Tibial artery (tissue), 4 donors: ENCODE measurements at places on chromosomes 1 and 21.
A peak's percentile ranks its signal among the peaks of the same experiment; 100 is the strongest.

DNA sequence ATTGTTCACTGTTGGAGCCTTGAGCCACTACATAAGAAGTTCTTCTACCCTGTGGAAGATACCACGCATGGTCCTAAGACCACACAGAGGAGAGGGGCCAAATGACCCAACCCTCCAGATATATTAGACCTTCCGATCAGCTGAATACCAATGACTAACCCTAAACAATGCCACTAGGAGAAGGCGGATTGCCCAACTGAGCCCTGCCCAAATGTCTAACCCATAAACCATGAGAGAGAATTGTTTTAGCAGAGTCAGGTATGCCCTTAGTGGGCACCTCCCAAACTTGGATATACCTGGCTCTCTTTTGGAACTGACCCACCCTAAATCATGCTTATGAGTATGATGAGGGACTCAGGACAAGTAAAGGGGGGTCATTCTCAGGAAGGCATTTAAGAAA, 12.3 kb downstream of the SMG5 start:
- no peak overlapping the region for H3K27ac ChIP-seq
- no peak overlapping the region for H3K4me3 ChIP-seq
- H3K4me1 ChIP-seq: no peaks in the 10 kb centered on the region
- H3K27me3 ChIP-seq: no peaks in the 10 kb centered on the region
- no peak for DNase-seq
- peaks cover 100% of the 10 kb centered on the region for H3K36me3 ChIP-seq

DNA sequence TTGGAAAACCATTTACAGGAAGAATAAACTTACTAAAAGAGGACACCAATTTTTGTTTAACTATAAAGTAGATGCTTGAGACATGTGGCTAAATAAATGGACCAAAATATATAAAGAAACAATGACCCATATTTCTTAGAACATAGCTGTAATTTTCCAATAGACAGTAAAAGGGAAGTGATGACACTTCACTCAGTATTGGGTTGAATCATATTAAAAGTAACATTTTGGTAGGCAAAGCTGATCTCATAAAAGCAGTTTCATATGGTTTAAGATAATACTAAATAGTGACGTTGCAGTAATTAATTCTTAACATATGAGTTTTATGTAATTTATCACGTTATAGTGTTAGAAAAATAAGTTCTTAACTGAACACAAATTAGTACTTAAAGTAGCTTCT, 308.9 kb upstream of the RUNX1 start:
- no peaks in the 10 kb centered on the region for H3K36me3 ChIP-seq
- H3K4me1 ChIP-seq: no peaks in the 10 kb centered on the region
- H3K4me3 ChIP-seq: no peak overlapping the region
- H3K27me3 ChIP-seq: no peaks in the 10 kb centered on the region
- H3K27ac ChIP-seq: no peak overlapping the region

- peaks cover 5% of the 10 kb centered on the region for H3K36me3 ChIP-seq
These were observed 14.0 kb downstream of the A3GALT2 start for GRCh38 chr1:33306653-33307493.

DNA sequence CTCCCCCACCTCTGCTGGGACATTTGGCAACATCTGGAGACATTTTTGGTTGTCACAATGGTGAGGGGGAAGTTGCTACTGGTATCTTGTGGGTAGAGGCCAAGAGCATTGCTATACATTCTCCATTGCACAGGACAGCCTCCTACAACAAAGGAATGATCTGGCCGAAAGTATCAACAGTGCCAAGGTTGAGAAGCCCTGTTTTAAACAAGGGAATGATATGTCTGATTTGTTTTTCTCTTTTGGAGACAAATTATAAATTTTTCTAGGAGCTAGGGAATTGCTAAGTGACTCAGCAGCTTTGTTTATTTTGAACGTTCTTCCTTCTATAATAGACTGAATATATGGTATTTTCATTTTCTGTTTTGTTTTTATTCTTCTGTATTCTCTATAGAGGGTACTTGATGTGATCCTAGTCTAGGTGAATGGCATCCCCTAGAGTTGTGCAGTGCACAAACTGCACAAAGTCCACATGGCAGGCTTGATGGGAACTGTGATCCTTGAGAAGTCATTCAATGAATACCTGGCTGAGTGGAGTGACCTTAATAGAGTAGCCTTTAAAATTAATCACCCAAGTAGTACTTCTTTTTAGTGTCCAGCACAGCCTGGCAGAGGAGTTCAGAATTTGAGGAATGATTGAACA, 288.6 kb upstream of the USP24 start:
- no peak for DNase-seq
- H3K36me3 ChIP-seq: no peaks in the 10 kb centered on the region
- H3K4me3 ChIP-seq: no peak overlapping the region
- no peaks in the 10 kb centered on the region for H3K4me1 ChIP-seq
- no peaks in the 10 kb centered on the region for H3K27me3 ChIP-seq
- no peak overlapping the region for H3K27ac ChIP-seq

GRCh38 chr1:228809621-228810394, 74.5 kb downstream of the RHOU start:
- H3K4me1 ChIP-seq: no peaks in the 10 kb centered on the region
- no peak overlapping the region for H3K4me3 ChIP-seq
- no peak overlapping the region for H3K27ac ChIP-seq
- DNase-seq: no peak
- H3K27me3 ChIP-seq: no peaks in the 10 kb centered on the region

DNA sequence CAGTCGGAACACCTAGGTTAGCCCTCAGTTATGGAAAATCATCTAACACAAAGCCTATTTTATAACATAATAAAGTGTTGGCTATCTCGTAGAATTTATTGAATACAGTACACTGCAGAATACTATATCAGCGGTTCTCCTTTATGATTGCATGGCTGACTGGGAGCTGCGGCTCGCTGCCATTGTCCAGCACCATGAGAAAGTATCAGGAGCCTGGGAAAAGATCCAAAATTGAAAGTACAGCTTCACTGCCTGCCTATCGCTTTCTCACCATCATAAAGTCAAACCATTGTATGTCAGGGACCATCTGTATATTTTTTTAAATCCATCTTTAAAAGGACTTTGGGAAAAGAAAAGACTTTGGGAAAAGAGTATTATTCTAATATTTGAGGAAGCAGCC, 111.9 kb upstream of the RAVER2 start:
- no peaks in the 10 kb centered on the region for H3K27me3 ChIP-seq
- H3K36me3 ChIP-seq: peaks cover 20% of the 10 kb centered on the region
- H3K4me1 ChIP-seq: no peaks in the 10 kb centered on the region
- DNase-seq: no peak

DNA sequence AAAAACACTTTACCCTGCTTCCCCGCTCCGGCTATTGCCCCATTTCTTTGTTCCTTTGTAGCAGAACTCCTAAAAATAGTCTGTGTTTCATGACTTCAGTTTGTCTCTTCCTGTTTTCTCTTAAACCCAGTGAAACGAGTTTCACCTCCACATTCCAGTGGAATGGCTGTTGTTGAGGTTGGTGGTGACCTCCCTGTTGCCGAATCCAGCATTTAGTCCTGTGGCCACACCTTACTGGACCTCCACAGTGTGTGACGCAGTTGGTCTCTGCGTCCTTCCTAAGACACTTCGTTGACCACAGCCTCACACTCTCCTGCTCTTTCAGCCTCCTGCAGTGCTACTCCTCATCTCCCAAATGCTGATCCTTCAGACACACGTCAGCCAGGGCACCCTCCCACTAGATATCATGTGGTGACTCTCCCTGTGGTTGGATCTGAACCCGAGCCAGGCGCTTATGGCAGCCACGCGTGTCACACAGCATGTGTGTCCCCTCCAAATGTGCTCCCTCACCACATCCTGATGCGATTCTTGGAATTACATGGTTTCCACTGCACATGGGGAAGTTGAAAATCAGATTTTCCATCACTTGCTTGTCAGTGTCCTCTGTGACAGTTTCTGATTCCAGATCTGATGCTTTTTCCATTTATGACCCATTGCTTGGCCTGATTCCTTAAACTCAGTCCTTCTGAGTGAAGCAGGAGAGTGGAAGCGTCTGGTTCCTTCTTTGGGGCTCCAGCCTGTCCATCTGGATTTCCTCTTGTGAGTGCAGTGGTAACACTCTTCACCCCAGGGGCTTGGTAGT, 99.1 kb upstream of the ARTN start:
- peaks cover under 1% of the 10 kb centered on the region for H3K36me3 ChIP-seq
- H3K27me3 ChIP-seq: no peaks in the 10 kb centered on the region
- H3K27ac ChIP-seq: peak overlapping the region; percentile 84
- DNase-seq: no peak
- no peak overlapping the region for H3K4me3 ChIP-seq
- H3K4me1 ChIP-seq: no peaks in the 10 kb centered on the region

- H3K4me3 ChIP-seq: no peak overlapping the region
- DNase-seq: no peak
- H3K4me1 ChIP-seq: peaks cover 41% of the 10 kb centered on the region
- no peaks in the 10 kb centered on the region for H3K27me3 ChIP-seq
- H3K27ac ChIP-seq: no peak overlapping the region
These were observed 4.0 kb downstream of the ARHGEF19 start for GRCh38 chr1:16208270-16208987.

DNA sequence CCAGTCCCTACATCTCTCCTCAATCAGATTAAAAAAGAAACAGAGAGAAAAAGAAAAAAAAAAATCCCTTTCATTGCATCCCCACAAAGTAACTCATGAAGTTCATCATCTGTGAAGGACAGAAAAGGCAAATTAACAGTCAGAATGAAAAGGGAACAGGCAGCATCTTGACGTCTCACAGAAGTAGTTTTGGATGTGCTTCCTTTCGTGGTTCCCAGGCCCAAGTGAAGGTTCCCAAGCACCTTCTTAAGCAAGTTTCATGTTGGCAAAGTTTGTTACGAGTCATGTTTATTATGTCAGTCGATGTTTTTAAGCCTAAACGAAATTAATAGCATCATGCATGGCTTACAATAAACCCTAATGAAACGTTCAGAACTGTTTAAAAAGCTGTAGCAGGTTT, 475.2 kb downstream of the SETD4 start:
- no peak overlapping the region for H3K4me3 ChIP-seq
- no peaks in the 10 kb centered on the region for H3K27me3 ChIP-seq
- no peak for DNase-seq
- no peaks in the 10 kb centered on the region for H3K36me3 ChIP-seq
- H3K27ac ChIP-seq: no peak overlapping the region

- no peak overlapping the region for H3K4me3 ChIP-seq
- no peak overlapping the region for H3K27ac ChIP-seq
These were observed 5.6 kb upstream of the REN start for GRCh38 chr1:204171751-204172178.

- H3K27me3 ChIP-seq: no peaks in the 10 kb centered on the region
- no peak overlapping the region for H3K27ac ChIP-seq
- H3K4me1 ChIP-seq: peaks cover 8% of the 10 kb centered on the region
- DNase-seq: no peak
These were observed 206.6 kb downstream of the HIVEP3 start for GRCh38 chr1:41712081-41712480.

- H3K27ac ChIP-seq: no peak overlapping the region
- peaks cover 48% of the 10 kb centered on the region for H3K36me3 ChIP-seq
- no peaks in the 10 kb centered on the region for H3K4me1 ChIP-seq
- DNase-seq: no peak
- no peaks in the 10 kb centered on the region for H3K27me3 ChIP-seq
- no peak overlapping the region for H3K4me3 ChIP-seq
These were observed 133.0 kb downstream of the ITSN1 start for GRCh38 chr21:33775100-33775828.

GRCh38 chr1:203649551-203649998, 22.9 kb downstream of the ATP2B4 start:
- peaks cover 43% of the 10 kb centered on the region for H3K4me1 ChIP-seq
- no peak for DNase-seq
- peak overlapping the region; percentile 76 for H3K27ac ChIP-seq

DNA sequence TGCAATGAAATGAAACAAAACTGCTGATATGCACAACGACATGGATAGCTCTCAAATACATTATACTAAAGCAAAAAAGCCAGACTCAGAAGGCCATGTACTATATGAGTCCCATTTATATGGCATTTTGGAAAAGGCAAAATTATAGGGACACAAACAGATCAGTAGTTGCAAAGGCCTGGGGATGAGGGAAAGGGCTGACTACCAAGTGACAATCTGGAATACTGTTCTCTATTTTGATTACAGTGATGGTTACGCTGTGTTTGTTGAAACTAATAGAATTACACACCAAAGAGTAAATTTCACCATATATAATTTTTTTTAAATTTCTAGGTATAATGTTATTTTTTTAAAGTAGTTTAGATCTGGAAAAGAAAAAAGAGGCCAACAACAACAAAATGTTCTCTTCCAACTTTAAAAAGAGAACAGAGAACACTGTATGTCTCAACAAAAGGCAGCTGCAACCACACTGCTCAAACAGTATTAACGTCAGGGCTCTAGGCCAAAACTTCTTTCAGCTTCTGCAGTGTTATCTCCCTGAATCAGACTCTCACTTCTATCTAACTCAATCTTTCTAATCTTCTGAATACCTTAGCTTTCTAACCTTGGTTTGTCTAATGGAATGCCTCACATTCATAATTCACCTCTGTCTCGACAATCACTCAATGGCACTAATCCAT, 75.8 kb downstream of the FOXJ3 start:
- no peak for DNase-seq
- H3K36me3 ChIP-seq: no peaks in the 10 kb centered on the region
- H3K4me3 ChIP-seq: no peak overlapping the region
- H3K27me3 ChIP-seq: no peaks in the 10 kb centered on the region
- peaks cover 18% of the 10 kb centered on the region for H3K4me1 ChIP-seq
- no peak overlapping the region for H3K27ac ChIP-seq

DNA sequence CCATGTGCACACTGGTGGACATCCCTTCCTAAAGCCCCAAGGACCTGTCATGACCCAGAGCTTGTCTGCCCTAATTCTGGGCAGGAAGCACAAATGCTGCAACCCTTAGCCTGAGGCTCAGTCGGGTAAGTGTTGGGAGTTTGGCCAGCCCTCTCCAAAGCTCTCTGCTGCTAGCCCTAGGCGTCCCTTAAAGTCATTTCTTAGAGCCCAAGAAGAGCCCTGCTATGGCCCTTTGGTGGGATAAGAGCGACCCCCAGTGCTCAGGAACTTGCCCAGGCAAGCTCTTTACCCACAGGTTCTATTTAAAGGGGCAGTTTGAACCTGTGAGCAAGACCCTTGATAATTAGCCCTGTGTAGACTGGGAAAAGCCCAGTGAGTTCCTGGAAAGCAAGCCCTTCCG, 356.8 kb downstream of the RRAGC start:
- no peak overlapping the region for H3K4me3 ChIP-seq
- H3K36me3 ChIP-seq: no peaks in the 10 kb centered on the region
- H3K27ac ChIP-seq: no peak overlapping the region
- no peak for DNase-seq
- H3K4me1 ChIP-seq: no peaks in the 10 kb centered on the region

DNA sequence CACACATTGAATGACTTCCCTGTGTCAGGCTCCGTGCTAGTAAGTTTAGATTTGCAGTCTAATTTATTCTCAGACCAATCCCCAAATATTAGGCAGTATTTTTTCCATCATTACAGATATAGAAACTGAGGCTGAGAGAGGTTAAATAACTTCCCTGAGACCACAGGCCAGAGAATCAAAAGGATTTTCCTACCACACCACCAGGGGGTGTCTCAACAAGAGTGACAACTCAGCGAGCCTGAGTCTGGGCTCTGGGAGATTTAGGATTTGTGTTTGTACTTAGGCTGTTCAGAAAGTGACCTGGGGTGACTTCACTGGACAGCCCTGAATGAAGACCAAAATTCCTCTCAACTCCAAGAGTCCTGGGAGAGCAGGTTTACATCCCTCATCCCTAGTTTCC, 13.3 kb upstream of the LCE5A start:
- no peak for DNase-seq
- H3K4me3 ChIP-seq: no peak overlapping the region
- H3K27ac ChIP-seq: no peak overlapping the region
- no peaks in the 10 kb centered on the region for H3K4me1 ChIP-seq
- H3K36me3 ChIP-seq: no peaks in the 10 kb centered on the region
